ENCODE measurements at places on chromosomes 3 and 15. TPM values are rescaled to one million over a fixed set of nuclear protein-coding genes. Genes with fewer than 3 reads are reported as not detected.

DNA sequence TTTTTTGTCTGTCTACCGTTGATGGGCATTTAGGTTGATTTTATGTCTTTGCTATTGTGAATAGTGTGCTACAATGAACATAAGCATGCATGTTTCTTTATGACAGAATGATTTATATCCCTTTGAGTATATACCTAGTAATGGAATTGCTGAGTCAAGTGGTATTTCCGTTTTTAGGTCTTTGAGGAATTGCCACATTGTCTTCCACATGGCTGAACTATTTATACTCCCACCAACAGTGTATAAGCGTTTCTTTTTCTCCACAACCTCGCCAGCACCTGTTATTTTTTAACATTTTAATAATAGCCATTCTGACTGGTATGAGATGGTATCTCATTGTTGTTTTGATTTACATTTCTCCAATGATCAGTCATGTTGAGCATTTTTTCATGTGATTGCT lies 89.6 kb upstream of the GALNT15 start:
- ATAC-seq, result no peak

Gene P2RY1
- 20.5 TPM for total RNA-seq

DNA sequence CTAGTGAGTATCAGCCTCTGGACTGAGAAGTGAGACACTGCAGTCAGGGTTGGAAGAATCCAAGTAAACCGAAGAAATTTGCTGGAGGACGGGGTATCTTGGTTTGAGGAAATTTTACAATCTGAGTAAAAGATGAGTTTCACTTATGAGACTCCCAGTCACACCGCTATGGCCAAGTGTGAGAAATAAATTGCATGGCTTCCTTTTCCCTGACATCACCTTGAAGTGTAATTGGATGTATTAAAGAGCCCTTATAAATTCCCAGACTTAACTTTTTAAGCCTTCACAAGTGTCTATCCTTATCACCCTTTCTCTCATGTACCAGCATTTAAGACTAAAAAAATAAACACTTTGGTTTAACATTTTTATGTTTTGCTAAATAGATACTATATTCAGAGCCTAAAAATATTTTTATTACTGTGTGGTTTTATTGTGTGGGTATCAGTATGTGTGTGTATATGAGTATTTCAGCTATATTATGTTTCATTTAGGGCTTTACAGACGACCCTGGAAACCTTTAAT lies 23.8 kb downstream of the USP3 start:
- no peak for ATAC-seq

- ATAC-seq, result no peak
These were observed 67.3 kb upstream of the ONECUT1 start for GRCh38 chr15:52857471-52857870.

Gene PAQR5
- total RNA-seq, result 13.6 TPM

GRCh38 chr15:67411486-67411885 lies 109.4 kb upstream of the C15orf61 start:
- no peak for ATAC-seq

- ATAC-seq, result no peak
These were observed 12.0 kb downstream of the CHCHD6 start for GRCh38 chr3:126716057-126716456.

DNA sequence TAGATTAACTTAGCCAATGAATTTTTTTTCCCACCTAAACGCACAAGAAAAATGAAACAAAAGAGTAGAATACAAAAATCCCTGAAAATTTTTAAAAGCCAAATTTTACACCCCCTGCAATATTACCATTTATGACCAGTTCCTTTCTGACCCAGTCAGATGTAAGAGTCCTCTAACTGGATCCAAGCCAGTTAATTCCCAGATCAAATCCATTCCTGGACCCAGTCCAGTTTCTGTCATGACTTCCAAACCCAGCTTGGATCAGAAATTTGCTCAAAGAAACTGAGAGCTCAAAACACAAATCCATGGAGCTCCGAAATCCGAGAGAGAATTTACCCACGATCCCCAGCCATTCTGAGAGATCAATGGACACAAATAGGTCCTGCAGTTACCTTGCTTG lies 17.0 kb upstream of the ALDH1L1 start:
- no peak for ATAC-seq

GRCh38 chr3:142785996-142786395 lies 62.2 kb downstream of the TRPC1 start:
- no peak for ATAC-seq

Gene CHRD
- total RNA-seq, result 0.84 TPM

GRCh38 chr3:149902498-149903139 lies 68.1 kb downstream of the PFN2 start:
- no peak for ATAC-seq

Gene TGM5
- 13.5 TPM for total RNA-seq

DNA sequence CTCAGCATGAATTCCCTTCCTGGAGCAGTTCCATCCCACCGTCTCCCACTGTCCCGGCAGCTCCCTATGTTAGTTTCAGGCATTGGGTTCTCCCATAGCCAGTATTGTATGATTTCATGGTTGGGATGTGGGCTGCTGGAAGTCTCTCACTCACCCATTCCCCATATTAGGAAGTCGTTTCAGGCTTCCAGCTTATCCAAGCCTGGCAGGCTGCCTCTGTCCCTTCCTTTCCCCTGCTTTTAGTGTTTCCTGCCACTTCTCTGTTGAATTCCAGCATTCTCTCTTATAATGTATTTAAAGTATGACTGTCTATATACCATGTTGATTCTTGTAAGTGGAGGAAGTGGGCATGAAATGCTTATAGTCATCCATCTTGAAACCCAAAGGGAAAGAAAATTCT lies 309.7 kb upstream of the RBMS3 start:
- ATAC-seq, result no peak

GRCh38 chr3:145981056-145981455 lies 179.9 kb downstream of the PLOD2 start:
- no peak for ATAC-seq

GRCh38 chr3:182349951-182350517 lies 443.3 kb upstream of the ATP11B start:
- ATAC-seq, result no peak

Gene TMEM40
- 237 TPM for total RNA-seq

DNA sequence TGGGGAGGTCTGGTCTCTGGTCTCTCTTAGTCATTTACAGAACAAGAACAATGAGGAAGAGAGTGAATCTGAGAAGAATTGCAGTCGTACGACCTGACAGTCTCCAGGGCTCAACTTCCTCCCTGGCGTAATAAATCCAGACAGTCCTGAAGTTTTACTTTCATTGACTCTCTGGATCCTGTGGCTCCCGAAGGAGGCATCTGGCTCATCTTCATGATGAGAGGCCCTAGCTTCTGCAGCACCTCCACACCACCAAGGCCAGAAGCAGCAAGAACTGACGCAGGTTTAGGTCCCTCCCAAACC lies 11.8 kb upstream of the CYFIP1 start:
- ATAC-seq, result no peak

Gene ETV5
- 4.3 TPM for total RNA-seq

DNA sequence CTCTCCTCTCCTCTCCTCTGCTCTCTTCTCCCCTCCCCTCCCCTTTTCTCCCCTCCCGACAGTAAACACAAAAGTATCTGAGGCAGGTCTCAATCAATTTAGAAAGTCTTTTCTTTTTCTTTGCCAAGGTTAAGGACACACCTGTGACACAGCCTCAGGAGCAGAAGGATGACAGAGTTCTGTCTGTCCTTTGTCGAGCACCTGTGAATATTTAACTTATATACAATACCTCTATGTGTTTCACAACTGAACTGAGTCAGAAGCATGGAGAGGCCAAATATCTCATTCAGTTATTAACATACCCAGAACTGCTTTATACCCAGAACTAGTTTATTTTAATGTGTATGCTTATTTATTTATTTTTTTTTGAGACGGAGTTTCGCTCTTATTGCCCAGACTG lies 81.1 kb upstream of the ROBO1 start:
- no peak for ATAC-seq

DNA sequence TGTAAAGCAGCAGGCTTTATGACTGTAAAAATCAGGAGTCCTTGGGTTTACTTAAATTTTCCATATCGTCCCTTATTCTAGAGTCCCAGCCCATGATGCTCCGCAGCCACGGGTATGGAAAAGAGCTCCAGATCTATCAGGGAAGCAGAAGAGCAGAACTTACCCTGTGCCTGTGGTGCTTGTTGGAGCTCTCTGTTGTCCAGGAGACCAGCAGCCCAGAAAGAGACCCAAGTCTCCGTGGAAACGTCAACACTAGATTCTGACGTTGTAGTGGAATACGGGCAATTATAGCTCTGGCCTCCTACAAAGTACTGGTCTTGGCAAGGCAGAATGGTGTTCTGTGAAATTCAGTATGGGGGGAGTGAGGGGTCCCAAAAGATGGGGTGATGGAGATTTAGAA lies 2.0 kb downstream of the GMNC start:
- ATAC-seq, result no peak

- ATAC-seq, result peak; percentile 91
These were observed 500.9 kb downstream of the SOX2 start for GRCh38 chr3:182212479-182213076.

Gene GOLGA6A
- 0.08 TPM for total RNA-seq

DNA sequence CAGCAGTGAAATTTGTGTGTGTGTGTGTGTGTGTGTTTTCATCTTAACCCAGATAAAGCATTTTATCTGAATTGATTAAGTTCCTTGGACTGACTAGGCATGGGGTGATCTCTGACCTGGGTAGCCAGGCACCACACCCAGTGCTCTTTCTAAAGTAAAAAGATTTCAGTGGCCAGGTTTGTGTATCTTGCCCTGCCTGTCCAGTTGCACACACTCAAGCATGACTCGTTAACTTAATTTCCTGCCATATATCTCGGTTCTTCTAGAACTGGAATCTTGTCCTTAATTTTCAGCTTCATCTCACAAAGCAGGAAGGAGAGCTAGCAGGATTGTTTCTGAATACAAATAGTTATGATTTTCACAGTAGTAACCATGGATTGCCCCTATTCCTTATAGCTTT lies 17.0 kb downstream of the TM4SF18 start:
- ATAC-seq, result no peak

DNA sequence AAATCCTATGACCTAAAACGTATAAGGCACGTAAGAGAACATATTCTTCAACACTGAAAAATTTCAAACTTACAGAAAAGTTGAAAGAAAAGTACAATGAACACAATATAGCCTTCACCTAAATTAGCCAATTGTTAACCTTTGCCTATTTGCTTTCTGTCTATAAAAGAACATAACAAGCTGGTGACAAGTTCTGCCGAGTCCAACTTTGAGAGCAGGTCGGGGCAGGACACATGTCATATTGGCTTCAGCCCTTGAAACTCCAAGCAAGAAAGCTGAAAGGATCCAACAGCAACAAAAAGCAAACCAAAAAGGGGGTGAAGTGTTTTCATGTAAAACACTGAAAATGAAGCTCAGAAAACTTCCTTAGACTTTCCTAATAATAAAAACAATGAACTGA lies 59.1 kb downstream of the TBC1D2B start:
- no peak for ATAC-seq

Gene SPINK8
- total RNA-seq, result 1.6 TPM

Gene NR1D2
- total RNA-seq, result 14.1 TPM

DNA sequence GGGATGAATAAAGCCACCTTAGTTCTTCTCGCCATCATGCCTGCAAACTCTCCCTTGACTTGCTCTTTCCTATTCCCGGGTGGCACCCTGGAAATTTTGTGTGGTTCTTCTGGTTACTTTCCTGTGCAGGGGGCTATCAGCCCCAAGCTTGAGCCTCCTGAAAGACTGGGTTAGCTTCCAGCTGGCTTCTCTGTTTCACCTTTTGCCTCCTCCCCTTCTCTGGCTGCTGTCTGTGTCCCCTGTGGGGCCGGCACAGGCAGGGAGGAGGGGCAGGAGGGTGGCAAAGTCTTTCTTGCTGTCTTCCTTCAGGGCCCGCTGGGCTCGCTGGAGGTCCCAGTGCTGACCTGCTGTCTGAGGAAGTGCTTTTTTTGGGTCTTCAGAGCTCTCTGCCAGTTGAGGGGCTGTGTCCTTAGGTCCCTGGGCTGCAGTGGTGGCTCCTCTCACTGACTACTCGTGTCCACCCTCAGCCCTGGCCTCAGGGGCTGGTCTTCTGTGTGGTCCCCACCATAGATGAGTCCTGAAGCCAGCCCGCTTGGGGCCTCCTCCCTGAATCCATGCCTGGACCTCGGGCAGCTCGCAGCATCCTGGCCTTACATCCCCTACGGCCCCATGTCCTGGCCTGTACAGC lies 196.5 kb downstream of the KLF13 start:
- no peak for ATAC-seq

Gene HDC
- total RNA-seq, result 0.32 TPM

Gene PLXND1
- 15.8 TPM for total RNA-seq

DNA sequence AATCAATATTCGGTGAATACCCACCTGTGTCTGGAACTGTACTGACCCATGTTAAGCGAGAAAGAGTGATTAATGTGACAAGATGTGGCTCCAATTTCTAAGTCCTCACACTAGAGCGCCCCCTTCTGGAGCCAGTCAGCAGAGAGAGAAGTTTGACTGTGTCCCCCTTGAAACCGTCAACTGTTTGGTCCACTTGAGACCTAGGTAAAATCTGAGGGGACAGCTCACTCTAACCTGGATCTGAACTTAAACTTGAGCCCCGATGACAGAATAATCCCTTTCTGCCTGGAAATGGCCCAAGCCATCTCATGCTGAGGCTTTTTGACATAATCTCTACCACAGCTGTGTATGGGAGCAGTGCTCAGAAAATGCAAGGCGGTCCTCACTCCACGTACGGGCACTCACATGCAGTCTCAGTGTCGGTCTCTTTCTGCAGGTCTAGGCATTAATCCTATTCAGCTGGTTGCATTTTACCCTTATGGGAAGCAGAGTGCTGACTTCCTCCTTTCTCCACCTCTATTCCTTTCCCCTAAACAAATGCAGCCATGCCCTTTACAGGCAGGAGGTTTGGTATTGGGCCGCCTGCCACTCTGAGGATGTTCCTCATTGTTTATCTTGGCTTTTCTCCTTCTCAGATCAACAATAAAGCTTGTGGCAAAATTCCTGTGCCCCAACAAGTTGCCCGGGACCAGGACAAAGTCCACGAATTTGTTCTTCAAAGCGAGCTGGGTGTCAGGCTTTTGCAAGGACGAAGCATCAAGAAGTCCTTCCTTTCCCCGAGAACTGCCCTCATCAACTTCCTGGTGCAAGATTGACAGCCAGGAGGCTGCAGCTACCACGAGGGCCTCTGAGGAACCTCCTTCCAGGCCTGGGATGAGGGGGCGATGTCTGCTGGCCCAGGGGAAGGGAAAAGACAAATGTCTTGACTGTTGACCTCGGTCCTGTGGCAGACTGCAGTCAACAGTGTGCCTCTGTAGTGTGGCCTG lies 47.5 kb upstream of the LIMD1 start:
- peak; percentile 19 for ATAC-seq

DNA sequence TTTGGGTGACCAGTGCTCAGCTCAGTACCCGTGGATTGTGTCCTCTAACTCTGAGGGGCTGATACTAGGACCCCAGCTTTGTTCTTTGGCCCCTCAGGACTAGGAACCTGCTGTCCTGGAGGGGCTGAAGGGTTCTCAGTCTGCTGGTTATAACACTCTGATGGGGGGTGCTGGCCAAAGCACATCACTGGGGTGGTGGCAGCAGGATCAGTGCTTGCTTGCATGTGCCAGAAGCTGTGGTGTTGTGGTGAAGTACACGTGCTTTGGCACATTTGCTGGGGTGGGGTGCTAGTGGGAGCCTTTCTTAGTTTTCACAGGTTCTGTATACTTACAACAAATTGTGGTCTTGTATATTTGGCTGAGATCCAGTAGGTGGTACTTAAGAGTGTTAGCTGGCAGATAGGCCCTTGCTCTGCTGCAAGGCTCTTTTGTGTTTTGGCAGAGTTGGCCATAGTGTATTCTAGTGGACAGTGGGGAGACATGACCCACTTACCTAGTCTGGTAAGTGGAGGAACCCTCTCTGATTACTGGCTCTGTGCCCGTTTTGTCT lies 344.3 kb downstream of the EDEM1 start:
- no peak for ATAC-seq

All from esophagus mucosa (tissue), 1 donor.